ENCODE measurements at places on chromosomes 4 and X. TPM values are rescaled to one million over a fixed set of nuclear protein-coding genes. Genes with fewer than 3 reads are reported as not detected.

DNAJB14 gene
- 30.0 TPM for polyA plus RNA-seq

- no peak for DNase-seq
Measured at GRCh38 chr4:173264245-173264644, 69.9 kb downstream of the HMGB2 start.

GRCh38 chr4:17854036-17854435 is 43.3 kb downstream of the NCAPG start:
- DNase-seq = no peak

- no peak for DNase-seq
Measured at GRCh38 chr4:101279377-101279871, 67.9 kb downstream of the PPP3CA start.

- DNase-seq = no peak
Measured at GRCh38 chr4:165826166-165826565, 46.9 kb upstream of the TLL1 start.

PAK3 gene
- polyA plus RNA-seq = 0.86 TPM

DNA sequence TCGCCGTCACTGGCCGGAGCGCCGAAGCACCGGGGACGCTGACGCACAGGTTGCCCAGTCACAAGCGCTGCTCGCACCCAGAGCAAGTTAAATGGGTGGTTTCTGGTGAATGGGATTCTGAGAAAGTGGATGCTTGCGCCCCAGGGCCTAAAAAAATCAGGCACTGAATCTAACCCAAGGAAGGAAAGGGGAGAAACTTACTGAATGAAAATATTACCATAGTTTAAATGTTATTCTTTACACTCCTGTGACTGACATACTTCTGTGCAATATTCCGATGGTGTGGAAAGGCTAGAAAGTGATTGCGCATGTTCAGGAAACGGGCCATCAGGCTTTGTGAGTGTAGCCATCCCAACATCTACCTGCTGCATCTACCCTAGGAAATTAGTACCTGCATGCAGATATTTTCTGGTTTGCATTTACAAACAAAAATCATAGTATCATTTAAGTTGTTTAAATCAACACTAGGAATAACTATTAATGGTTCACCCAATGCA is 838 bp upstream of the ABCG2 start:
- DNase-seq = no peak

C1GALT1C1 gene
- 21.9 TPM for polyA plus RNA-seq

DNA sequence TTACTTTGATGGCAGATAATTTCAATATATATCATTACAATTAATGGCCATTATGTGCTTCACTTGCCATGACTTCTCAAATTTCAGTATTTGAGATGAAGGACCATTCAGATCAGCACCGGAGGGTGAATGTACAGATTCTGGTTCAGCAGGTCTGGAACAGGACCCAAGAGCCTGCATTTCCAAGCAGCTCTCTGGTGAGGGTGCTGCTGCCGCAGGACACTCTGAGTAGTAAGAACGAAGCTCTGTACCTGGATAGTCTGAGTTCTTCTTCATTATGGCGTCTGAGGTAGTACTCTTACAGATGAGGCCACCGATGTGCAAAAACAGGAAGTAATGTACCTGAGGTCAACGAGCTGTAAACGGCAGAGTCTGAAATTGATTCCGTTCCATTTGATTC is 228.2 kb downstream of the FBXW7 start:
- DNase-seq = no peak

DNA sequence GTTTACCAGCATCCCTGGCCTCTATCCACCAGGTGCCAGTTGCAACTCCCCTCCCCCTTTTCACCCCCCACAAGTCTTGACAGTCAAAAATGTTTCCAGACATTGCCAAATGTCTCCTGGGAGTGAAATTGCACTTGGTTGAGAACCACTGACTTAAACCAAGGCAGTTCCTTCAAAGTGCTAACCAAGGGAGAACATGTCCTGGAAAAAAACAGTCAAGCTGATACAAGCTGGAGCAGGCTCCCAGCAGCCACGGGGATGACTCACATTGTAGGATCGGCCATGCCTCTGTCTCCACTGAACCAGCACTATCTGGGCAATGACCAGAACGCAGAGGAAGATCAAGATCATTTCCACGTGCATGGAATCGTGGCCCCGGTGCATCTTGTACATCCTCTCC is 11.4 kb downstream of the RNF175 start:
- no peak for DNase-seq

GRCh38 chrX:6159468-6159867 is 69.2 kb downstream of the NLGN4X start:
- DNase-seq = no peak

- no peak for DNase-seq
Measured at GRCh38 chrX:2901367-2902036, 27.6 kb downstream of the ARSD start.

GRCh38 chr4:107444-108429 is 16.6 kb upstream of the ZNF718 start:
- no peak for DNase-seq

PCDH10 gene
- polyA plus RNA-seq = 0.40 TPM

ARR3 gene
- 0.66 TPM for polyA plus RNA-seq
